ENCODE measurements at places on chromosomes 7 and 10. TPM values are rescaled to one million over a fixed set of nuclear protein-coding genes. Genes with fewer than 3 reads are reported as not detected.
A peak's percentile ranks its signal among the peaks of the same experiment; 100 is the strongest.

DNA sequence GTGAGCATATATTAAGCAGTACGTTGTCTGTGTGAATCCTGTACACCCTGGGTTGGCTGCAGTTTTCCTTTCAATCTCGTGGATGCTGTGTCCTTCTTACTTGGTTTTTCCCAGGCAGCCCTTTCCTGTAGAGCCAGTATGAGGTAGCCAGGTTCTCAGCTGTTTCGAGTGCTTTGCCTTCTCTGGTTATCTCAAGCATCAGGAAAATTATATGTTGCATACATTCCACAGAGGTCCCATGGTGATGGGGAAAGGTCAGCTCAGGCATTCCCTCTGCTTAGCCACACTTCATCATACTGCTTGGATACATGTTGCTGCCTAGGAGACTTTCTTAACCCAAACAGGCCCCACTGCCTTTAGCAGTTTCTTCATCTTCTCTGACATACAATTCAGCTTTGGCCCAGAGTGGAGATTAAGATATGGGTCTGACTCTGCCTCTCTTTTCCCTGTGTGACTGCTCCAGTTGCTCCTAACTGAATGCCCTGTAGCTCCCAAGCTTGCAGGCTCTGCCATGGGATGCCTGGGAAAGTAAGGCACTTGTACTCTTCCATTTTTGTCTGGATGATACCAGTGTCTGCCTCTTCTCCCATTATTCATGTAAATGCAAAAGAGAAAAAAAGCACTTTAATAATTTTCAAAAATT lies 11.3 kb downstream of the GNAI1 start:
- DNase-seq: peak; percentile 42

DNA sequence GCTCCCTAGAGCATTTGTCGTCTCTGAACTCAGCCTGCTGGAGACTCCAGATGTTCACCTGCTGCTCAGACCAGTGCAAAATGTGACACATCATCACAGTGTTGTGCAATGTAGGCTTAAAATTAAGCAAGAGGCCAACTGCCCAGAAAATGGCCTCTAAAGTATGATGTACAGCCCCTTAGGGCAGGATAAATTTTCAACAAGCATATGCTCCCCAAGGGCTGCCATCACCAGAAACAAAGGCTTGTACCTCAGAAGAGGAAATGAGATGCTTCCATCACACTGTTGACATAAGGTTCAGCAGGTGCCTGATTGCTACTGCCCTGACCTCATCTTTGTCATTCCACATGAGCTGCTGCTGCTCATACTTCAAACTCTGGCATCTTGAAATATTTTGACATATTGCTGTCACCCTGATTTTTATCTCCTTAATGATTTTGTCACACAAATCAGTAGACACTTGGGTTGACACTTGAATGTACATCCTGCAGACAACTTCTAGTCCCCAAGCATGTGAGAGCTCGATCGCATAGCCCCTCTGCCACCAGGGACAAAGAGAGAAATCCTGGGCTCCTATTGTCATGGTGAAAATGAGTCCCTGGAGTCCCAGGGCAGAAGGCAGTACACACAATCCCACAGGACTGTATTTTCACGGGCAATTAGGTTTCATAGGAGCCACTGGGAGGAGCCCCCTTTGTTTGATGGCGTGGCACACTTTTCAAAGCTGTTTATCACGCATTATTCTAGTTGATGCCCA lies 219.7 kb upstream of the STK17A start:
- DNase-seq: no peak

- DNase-seq: peak; percentile 68
These were observed 782 bp downstream of the IFIT5 start for GRCh38 chr10:89414879-89415821.

DNA sequence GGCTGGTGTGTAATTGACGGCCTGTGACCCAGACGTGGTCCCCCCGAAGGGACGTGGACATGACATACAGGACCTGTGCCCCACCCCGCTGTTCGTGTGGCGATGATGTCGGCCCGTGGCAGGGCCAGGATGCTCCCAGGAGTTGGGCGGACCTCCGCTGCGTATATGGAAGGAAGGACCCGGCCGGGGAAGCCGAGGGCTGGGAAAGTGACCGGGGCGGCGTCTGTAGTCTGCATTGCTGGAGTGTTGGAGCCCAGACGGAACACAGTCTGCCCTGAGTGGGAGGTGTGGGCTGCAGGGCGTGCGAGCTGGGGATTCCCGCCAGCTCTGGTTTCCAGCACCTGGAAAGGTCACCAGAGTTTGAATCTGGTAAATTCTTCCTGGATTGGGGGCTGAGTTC lies 45.0 kb upstream of the FOXL3 start:
- DNase-seq: no peak

GRCh38 chr7:17640730-17641377 lies 299.4 kb downstream of the SNX13 start:
- DNase-seq: no peak

GRCh38 chr7:150727381-150727780 lies 9.8 kb upstream of the GIMAP5 start:
- DNase-seq: no peak

- DNase-seq: no peak
These were observed at the start of gene CTTNBP2 for GRCh38 chr7:117873310-117874190. TSS of gene CTTNBP2 (minus strand) at chr7:117873441. CDS start at chr7:117873415, 26 bp downstream.

GRCh38 chr7:116963234-116963633 lies 9.9 kb downstream of the ST7 start:
- no peak for DNase-seq

DNA sequence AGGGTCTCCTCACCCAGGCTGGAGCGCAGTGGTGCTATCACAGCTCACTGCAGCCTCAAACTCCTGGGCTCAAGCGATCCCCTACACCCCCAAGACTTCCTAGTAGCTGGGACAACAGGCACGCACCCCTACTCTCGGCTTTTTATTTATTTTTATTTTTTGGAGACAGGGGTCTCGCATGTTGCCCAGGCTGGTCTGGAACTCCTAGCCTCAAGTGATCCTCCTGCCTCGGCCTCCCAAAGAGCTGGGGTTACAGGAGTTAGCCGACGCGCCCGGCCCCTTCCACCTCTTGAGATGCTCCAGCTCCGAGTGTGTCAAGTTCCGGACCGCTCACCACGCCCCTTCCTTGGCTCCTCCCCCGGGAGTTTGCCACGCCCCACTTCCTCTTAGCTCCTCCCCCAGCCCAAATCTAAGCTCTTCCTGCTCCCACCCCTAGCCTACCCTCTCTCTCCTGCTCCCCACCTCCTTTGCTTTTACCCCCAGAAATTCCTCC lies 6.3 kb downstream of the NAT16 start:
- DNase-seq: peak; percentile 66

- no peak for DNase-seq
These were observed 83.4 kb downstream of the LANCL2 start for GRCh38 chr7:55448526-55448925.

DNA sequence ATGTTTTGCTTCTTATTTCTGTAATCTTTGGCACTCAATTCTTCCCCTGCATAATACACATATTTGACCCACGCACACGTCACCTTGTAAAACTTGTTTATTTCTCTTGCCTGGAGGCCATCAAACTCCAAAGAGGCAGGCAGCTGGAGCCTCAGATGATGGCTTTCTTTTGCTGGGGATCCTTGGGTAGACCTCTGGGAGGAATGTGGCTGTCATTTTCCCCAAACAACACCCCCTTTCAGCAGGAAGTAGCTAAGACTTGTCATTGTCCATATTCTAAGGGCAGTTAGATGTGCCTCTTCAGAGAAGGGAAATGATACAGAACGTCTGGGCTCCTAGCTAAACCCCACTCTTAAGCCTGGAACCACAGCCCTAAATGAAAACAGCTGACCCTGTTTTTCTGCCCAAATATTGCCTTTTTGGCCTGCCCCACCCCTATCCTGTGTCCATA lies 111.3 kb downstream of the ITGB8 start:
- peak; percentile 31 for DNase-seq

GRCh38 chr7:145123502-145123901 lies 287.6 kb upstream of the TPK1 start:
- no peak for DNase-seq

DNA sequence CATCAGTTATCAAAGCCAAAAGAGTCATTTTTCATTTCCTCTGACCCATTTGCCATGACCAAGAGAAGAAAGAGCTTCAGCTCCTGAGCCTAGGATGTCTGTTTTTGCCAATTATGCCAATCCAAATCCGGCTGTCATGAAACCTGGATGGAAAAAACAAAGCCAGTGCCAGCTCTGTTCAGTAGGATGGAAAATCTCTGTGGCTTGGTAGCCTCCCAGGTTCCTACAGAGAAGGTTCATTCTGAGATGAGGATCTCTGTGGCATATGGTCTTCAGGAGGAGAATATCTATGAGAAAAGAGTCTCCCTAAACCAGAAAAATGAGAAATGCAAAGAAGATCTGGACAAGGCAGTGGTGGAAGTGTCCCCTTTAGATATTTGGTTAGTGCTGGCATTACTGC lies 475.4 kb downstream of the CNTNAP2 start:
- no peak for DNase-seq

- no peak for DNase-seq
These were observed 36.9 kb upstream of the RNF32 start for GRCh38 chr7:156603629-156604028.

DNA sequence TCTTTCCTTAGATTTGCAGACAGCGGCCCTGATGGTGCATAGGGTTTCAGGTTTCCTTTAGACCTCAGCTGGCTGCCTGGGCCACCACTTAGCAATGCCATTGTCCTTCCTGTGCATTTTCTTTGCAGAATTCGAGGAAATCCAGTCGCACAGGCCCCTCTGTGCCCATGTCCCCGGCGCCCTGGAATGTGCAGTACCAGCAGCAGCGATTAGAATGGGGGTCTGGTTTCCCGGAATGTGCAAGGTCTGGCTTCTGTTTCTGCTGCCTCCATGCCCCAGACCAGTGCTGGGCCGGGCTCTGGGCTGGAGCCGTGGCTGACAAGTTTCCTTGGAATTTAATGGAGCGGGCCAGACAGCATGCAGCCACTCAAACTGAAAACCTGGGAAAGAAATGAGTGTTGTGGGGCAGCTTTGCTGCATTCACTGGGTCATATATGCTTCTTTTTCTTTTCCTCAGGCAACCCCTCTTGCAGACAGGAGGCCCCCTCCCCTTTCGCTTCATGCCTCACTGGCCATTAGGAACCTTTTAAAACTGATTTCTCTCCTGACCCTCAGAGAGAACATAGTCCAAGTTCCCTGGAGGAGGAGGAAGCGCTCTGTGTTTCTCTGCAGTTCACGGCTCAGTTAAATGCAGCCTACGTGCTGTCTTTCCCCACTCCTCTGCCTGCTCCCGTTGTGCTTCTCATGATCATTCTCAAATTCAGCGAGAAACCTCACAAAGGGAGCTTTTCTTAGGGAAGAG lies 14.4 kb downstream of the HTRA1 start:
- DNase-seq: no peak

DNA sequence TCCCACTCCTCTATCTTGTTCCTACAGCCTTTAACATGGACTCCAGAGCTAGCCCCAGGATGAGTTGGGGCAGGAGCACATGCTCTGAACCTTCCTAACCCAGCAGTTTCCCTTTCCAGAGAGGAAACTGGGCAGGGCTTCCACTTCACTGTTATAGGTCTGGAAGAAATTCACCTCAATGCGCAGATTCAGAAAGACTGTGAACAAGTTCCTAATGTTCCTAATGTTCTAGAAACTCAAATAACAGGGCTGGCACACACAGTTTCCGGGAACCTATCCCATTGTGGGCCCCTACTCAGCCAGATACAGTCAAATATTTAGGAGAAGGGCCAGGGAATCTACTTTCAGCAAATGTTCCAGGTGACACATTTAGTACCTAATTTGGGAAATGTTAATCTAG lies 29.7 kb downstream of the ABCC2 start:
- no peak for DNase-seq

GRCh38 chr7:37942934-37943610 lies 22.6 kb downstream of the EPDR1 start:
- no peak for DNase-seq

GRCh38 chr10:93804200-93804599 lies 46.5 kb downstream of the LGI1 start:
- no peak for DNase-seq

DNA sequence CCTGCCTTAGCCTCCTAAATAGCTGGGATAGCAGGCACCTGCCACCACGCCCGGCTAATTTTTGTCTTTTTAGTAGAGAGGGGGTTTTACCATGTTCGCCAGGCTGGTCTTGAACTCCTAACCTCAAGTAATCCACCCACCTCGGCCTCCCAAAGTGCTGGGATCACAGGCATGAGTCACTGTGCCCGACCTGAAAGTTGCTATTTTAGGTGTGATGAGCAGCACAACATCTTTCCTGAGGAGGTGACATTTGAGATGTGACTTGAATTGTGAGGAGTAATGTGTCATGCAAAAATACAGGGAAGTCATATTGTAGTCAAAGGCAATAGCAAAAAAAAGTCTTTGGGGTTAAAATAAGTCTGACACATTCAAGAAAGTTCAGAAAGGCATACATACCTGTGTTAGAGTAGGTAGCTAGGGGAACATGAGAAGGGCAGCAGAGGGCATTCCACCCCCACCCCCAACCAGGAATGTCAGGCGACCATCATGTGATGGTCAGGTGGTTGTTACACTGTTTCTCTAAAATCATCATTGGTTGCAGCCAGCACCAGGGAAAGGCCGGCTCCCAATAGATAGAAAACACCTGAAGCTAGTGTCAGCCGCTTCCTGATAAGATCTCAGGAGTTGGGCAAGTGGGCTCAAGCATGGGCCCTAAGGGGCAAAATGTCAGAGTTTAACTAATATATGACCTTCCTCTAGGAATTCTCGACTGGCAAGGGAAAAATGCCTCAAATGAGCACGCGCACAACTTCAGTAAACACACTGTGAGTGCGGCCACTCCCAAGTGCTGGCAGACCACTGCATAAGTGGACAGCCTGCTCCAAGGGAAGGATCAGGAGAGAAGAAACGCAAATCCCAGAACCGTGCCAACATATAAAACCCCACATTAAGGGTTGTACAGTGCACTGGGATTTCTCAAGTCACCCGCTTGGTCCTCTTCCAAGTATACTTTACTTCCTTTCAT lies at the start of gene TACC2:
Gene TACC2 (plus strand): TSS at position 803 of the 964 bp plus-strand sequence. CDS start 32,819 bp downstream, outside the sequence.
- DNase-seq: no peak

DNA sequence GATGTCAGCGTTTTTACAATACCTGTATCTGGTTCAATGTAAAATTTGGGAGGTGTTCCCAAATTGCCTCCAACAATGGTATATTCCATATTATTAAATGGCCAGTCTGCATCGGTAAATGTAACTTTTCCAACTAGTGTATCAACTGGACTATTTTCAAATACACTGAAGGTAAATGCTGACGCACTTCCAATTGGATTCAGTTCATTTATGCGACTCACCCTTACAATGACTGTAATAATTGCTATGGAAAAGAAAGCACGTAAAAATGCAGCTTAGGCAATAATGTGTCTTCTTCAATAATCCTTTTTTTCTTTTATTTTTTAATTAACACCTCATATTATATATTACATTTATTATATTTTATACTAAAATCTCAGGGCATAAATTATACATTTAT lies 209.1 kb downstream of the HGF start:
- no peak for DNase-seq

DNA sequence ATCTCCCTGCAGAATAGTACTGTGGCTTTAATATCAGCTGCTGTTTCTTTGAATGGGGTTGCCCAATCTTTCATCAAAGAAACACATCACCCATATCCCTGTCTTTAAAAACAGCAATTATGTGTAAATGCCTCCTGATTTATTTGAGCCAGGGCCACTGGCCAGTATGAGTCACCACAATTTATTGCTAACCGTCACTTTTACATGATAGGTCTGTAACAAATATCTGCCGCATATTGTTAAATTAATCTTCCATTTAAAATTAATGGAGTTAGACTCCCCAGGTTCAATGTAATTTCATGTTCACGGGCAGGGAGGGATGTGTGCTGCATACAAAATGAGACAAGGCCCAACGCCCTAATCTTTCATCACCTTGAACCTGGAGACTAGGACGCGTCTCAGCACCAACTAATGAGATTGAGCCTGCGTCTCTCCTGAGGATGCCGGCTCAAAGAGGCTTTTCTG lies 673.4 kb downstream of the AUTS2 start:
- no peak for DNase-seq

Gene HHEX
- total RNA-seq: 17.3 TPM

Gene CYP2C9
- total RNA-seq: not detected

Gene IL2RA
- total RNA-seq: 4.6 TPM

Gene ZNF239
- 1.7 TPM for total RNA-seq

Gene ACSL5
- 3.2 TPM for total RNA-seq
